ENCODE measurements at places on chromosomes 6 and 20.

DNA sequence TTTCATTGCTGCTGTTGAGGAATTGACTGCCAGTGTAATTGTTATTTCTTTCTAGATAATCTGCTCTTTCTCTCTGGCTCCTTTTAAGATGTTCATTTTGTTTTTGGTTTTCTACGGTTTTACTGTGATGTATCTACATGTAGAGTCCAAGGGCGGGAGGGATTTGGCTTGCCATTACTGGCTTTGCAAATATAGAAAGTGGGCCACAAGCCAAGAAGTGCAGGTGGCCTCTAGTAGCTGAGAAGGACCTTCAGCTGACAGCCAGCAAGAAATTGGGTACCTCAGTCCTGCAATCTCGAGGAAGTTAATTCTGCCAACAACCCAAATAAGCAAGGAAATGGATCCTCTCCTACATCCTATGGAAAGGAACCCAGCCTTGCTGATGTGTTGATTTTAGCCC lies 42.8 kb upstream of the GLP1R start:
- DNase-seq, result no peak

DNA sequence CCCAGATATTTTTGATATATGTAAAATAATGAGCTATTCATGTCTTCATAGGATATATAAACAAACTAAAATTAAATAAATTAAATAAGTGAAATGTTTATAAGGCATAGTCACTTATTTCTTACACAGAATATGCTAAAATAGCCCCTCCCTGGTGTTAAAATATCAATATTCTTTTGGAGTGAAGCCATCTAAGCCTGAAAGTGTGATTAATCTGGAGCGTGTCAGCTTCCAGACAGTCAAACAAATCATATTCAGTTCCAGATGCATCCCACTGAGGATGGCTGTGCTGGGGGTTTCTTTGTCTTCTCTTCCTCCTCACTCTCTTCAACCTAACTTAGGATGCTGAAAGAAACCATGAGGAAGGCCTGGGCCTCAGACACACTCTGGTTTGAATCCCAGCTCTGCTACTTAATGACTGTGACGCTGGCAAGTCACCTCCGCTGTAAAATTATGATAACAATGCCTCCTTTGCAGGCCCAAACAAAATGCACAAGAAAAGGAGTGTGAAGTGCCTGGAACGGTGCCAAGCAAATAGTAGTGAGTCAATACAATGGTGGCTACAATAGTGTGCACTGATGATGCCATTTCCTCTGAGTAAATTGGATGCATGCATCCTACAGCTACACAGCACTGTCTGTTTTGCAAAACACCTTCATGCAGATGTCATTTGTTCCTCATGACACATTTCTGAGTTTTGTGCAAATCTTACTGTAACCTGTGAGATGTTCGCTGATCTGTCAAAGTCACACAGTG lies 161.4 kb downstream of the FOXC1 start:
- DNase-seq, result no peak

- no peak for DNase-seq
Observed at GRCh38 chr6:157406661-157407060, 25.7 kb downstream of the ZDHHC14 start.

DNA sequence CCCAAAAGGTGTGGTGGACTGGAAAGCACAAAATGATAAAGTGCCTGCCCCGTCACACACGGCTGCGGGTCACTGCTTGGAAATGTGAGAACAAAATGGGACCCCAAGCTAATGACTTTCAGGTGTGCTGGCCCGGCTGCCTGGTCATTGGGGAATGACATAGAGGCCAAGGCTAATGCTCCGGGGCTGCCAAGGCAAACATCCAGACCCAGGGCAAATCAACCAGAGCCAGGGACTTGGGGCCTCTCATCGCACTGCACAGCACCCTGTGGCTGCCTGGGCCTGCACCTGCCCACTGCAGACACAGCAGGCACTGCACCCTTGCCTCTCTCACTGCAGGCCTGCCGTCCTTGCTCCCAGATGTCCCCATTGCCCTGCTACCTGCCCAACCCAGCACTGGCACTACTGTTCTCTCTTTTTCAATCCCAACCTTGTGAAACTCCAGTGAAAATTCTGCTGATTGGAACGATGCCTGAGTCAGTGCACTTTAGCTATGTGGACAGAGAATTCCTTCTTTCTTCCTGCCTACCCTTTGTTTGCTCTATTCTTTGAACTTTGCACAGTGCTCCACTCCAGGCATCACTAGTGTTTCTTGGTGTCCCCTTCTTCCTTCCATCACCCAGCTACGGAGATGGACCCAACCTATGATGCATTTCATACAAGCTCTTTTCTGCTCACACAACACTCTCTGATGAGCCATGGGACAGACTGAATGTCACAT lies 849.5 kb downstream of the MAFB start:
- no peak for DNase-seq

DNA sequence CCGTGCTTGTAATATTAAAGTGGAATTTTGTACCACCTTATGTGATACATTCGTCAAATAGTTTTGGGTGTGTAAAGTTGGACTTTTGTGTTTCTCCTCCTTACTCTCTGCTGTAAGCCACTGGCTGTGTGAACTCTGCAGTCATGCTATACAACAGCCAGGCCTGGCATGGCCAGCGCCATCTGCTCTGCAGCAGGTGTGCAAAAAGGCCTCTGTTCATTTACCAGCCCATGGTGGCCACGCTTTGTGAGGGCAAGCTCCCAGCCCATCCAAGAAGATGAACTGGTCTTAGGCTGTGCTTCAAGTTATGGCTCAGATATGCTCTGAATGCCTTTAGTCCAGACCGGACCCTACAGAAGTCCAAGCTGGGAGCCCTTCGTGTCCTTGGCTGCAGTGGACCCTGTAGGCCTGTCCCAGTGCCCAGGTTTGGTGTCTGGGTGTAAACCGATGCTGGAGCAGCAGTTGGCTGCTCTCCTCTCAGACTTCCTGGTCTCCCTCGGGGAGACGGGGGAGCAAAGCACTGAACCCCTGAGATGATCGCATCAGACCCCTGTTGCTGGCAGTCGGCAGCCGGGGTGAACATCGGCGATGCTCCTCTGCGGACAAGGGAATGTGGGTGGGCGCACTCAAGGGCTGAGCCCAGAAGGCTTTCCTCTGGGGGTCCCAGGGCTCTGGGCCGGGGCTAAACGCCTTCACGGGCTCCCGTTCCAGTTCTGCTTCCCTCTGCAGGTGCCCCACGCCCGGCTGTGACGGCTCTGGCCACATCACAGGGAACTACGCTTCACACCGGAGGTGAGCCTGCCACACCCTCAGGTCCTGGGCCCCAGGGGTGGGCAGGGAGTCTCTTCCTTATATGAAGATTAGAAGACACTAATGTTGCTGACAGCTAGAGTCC lies 28.6 kb upstream of the PCMTD2 start:
- no peak for DNase-seq

DNA sequence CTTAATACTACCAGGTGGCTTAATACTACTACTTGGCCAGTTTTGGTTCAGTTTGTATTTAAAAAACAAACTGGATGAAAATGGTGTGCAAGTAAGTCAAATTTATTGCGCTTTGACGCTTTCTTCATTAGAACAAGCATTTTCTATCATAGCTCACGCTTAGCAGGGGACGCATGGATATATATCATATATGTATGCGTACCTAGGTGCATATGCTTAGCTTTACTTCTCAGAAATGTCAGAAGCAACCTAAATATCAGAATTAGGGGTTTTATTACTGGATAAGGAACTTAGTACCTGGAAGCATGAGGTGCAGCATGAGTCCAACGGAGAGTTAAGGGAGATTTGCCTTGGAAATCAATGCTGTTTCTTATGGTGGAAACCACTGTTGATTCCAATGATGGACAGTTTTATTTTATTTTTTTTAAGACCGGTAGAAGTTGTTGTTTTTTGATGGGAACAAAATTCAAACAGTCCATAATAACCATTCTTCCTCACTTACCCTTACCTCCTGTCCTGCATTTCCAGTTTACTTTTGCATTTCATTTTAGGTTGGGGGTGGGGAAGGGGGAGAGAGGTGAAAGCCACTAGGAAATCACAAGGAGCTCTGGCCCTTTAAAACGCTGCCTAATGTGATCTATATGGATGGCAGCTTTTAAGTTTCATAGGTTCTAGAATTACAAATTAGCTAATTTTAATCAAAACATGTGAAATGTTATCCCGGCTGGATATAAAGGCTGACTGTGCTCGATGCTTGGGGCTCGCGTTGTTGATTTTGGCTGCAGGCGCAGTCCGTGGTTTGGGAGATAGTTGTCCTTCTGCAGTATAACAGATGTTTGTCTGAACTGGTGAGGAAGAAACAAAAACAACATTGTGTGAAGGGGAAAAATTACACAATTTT lies 2.1 kb downstream of the SOBP start:
- DNase-seq, result no peak

DNA sequence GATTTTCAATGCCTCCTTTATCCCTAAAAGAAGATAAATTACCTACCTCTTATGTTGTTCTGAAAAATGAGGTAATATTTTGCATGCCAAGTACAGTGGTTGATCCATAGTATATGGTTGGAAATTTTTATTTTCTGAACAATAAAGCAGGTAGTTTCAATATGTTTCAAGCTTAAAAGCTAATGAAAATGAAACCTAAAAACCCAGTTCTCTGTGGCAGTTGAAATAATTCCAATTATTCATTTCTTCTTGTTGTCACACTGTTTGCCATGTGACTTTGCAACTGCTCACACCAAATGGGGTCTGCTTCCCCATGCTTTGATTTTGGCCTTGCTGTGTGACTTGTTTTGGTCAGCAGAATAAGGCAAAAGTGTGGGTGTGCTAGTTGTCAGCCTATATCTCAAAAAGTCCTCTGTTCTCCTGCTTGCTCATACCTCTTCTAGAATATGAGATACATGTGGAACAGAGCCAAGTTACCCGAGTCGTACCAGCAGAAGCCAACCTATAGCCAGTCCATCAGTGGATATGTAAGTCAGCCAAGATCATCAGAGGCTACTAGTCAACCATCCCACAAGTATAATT lies 197.2 kb upstream of the THEMIS start:
- DNase-seq, result no peak

DNA sequence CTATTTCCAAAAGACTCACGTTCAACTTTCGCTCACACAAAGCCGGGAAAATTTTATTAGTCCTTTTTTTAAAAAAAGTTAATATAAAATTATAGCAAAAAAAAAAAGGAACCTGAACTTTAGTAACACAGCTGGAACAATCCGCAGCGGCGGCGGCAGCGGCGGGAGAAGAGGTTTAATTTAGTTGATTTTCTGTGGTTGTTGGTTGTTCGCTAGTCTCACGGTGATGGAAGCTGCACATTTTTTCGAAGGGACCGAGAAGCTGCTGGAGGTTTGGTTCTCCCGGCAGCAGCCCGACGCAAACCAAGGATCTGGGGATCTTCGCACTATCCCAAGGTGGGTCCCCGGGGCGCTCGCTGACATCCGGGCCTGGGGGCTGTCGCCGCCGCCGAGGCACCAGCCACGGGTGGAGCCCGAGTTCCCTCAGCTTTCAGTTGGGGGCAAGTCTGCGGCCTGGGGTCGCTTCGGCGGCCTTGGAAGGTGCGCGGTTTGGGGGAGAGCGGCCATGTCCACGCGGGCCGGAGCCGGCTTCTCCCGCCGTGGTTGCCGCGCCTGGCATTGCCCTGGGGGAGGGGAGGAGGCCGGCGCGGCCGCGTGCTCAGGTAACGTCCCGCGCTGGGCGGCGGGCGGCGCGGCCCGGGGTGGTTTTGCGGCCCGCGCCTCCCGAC lies 429 bp downstream of the AMD1 start:
- DNase-seq, result no peak

- DNase-seq, result no peak
Observed at GRCh38 chr6:72048080-72048479, 161.7 kb downstream of the RIMS1 start.

DNA sequence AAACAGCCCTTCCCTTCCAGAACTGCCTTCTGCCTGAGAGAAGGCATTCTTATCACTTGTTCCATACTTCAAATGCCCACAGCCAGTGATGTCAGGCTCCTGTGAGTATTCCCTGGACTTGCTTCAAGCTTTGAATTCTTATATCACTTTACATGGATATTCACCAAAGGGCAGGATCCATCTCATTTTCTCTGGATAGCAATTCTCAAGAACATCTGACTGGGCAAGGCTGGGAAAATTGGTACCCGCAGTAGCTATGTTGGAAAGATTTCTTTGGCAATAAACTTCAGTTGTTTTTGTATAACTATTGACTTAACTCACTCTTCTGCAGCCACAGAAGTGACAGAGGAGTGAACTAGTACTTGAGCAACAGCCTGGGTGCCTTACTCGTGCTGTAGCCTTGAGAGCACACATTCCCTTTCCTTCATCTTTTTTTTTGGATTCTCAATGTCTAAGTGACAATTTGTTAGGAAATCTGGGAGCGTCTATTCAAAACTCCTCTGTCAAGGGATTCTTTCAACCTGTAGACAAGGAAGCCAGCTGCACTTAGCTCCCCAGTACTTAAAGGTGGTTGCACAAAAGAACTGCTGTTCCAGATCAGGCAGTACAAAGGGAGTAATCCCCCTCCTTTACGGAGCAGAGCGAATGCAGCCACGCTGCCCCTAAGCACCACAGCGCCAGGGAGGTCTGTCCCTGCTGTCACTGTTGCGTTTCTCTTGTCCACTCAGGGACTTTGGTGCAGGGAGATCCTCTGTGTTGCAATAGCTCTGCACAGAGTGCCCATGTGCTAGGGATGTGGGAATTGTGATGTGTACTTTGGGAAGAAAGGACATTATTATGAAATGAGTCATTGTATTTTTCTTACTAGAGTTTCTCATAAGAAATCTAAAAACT lies 69.6 kb downstream of the JAG1 start:
- DNase-seq, result no peak

DNA sequence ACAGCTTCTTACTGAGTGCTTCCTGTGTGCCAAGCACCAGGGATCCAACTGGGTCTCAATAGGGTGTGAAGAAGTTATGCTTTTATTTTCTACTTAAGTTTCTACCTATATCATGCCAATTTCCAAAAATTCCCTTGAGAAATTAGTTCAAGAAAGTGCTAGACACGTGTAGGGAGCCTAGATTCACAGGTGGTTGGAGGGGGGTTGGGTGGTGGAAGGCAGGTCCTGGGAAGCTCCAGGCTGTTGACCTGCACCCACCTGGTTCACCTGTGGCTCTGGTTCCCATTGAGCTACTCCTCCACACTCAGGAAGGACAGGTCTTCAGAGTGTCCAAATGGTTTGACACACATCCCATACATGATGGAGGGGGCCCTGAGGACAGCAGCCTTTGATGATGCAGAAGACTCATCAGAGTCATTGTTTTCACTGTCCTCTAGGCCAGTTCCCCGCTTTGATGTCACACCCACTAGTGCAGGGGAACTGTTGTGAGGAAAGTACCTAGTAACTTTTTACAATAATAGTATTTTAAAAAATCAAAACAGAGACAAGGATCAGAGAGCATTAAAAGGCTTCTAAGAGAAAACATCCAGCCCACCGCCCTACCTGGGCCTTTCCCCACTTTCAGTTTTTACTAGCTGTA lies 39.8 kb upstream of the MYL9 start:
- DNase-seq, result no peak

- no peak for DNase-seq
Observed at GRCh38 chr6:44192428-44193041, 24.2 kb upstream of the MYMX start.

- no peak for DNase-seq
Observed at GRCh38 chr6:133956416-133957049, 3.5 kb downstream of the TBPL1 start.

All from stimulated activated CD8-positive, alpha-beta memory T cell treated with anti-CD3 and anti-CD28 coated beads, Interleukin-7, amount 100 ng/mL, for 48 hours (primary cell).